WERI-Rb-1 (cell line): ENCODE measurements at places on chromosomes 16 and 17.

- DNase-seq = no peak
Observed at GRCh38 chr16:58054289-58054688, 28.7 kb downstream of the MMP15 start.

DNA sequence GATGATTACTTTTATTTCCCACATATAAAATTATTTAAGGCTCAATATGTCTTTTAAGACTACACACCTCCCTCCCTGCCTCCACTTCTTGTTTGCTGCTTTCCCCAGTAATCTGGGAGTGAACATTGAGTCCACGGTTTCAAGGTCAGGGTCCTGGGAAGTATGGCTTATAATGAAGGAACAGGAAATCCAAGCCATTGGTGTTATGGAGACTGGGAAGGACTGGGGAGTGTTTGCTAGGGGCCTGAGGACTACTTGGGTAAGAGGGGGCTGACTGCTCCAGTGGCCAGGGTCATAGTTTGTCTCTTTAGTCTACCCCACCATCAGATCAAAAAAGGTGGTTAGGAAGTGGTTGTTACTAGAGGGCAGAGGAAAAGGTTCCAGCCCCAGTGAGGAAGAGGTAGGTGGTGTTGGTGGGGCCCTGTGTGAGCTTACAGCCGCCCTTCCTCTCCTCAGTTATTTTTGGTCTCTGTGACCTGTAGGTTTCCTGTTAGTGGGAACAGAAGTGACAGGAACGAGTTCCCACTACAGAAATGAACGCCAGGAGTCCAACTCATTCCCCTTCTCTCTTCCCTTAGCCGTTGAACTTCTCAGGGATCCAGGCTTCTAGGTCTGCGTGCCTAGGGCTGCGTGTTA, 742 bp upstream of the SLC16A13 start:
- DNase-seq = no peak

GRCh38 chr17:81097943-81098308, 63.0 kb downstream of the BAIAP2 start:
- no peak for DNase-seq

GRCh38 chr17:81925860-81926450, 1.6 kb downstream of the MAFG start:
- no peak for DNase-seq

- DNase-seq = no peak
Observed at GRCh38 chr17:77210946-77211541, 70.3 kb downstream of the SEC14L1 start.

- DNase-seq = no peak
Observed at GRCh38 chr16:54546521-54546920, 259.9 kb upstream of the IRX3 start.

GRCh38 chr17:77480199-77480508, 339.4 kb downstream of the SEC14L1 start:
- no peak for DNase-seq

DNA sequence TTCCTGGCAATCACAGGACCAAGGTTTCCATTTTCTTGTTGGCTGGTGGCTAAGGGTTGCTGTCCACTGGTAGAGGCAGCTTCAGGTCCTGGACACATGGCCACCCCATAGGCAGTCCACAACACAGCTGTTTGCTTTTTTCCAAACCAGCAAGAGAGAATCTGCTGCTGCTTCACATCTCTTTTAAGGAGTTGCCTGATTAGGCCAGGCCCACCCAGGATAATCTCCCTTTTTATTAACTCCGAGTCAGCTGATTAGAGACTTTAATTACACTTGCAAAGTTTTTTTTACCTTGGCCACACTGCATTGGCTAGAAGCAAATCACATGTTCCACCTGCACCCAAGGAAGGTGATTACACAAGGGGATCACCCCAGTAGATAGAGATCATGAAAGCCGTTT, 106.6 kb upstream of the IRX6 start:
- DNase-seq = no peak

GRCh38 chr16:9119795-9120194, 28.4 kb downstream of the HAPSTR1 start:
- DNase-seq = no peak
